ENCODE measurements at places on chromosomes 12 and 14.

GRCh38 chr12:6752167-6752920, 597 bp downstream of the MLF2 start:
- DNase-seq = no peak

- DNase-seq = no peak
These were observed 181.0 kb downstream of the IPO8 start for GRCh38 chr12:30514666-30515065.

GRCh38 chr12:130186651-130187268, 24.5 kb downstream of the FZD10 start:
- no peak for DNase-seq

GRCh38 chr14:64995291-64995690, 8.6 kb downstream of the FNTB start:
- DNase-seq = no peak

- DNase-seq = no peak
These were observed 14.0 kb upstream of the DPF3 start for GRCh38 chr14:72907886-72908285.

GRCh38 chr14:51996148-51996746, 6.9 kb downstream of the RTRAF start:
- DNase-seq = no peak

DNA sequence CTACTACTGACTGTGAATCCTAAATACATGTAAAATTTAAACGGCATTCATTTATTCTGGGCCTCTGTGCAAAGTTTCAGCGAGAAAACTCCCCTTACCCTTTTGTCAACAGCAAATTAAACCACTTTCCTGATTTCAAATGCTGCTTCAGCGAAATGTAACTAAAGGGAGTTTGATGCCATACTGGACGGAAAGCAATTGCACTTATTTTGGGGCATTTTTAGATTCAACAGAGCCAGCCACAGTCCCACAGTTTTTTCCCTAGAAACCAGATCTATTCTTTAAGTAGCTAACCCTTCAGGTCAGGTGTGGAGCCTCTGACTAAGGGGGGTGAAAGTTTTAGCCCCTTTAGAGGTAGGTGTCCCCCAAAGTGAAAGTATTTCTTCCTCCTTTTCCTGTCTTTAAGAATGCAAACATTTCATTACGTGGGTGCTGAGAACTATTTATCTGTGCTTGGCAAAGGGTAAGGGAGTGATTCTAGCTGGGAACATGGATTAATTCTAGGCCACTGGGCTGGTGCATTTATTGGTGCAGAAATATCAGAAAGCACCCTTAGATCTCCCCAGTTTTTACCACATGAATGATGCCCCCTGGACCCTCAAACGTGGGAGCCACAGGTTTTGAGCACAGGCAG, 72.7 kb downstream of the SPTB start:
- DNase-seq = no peak

- no peak for DNase-seq
These were observed 19.2 kb downstream of the GALNT6 start for GRCh38 chr12:51372021-51372420.

- DNase-seq = no peak
These were observed 427.5 kb downstream of the SNAPC1 start for GRCh38 chr14:62189698-62190097.

GRCh38 chr12:2891240-2892053, 756 bp downstream of the TULP3 start:
- no peak for DNase-seq

- DNase-seq = no peak
These were observed 15.0 kb downstream of the KCTD10 start for GRCh38 chr12:109461846-109462756.

- no peak for DNase-seq
These were observed 641.7 kb upstream of the TMEM132C start for GRCh38 chr12:127625176-127625771.

DNA sequence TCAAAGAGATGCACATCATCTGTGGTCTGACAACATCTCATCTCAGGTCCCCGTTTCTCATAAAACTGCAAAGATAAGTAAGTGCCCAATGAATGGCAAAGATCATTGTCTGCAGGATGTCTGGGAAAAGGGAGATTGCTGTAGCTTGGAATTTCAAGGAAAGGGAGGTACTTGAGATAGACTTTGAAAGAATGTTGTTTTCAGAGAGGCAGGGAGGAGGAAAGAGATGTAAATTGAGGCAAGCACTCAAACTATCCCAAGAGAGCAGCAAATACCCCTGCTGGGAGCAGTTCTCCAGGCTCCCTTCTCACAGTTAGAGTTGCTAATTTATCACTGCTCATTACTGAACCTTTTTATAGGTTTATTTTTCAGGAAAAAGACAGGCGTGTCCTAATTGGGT, 107.1 kb downstream of the MYRFL start:
- no peak for DNase-seq

GRCh38 chr12:58086930-58087329, 145.6 kb downstream of the ATP23 start:
- DNase-seq = no peak

GRCh38 chr14:74614508-74615495, 2.8 kb upstream of the LTBP2 start:
- no peak for DNase-seq

- DNase-seq = no peak
These were observed 6.1 kb downstream of the KRT81 start for GRCh38 chr12:52285172-52285745.

- DNase-seq = no peak
These were observed 95.2 kb downstream of the LGMN start for GRCh38 chr14:92653162-92653651.
